Activated CD8-positive, alpha-beta memory T cell treated with anti-CD3 and anti-CD28 coated beads, Interleukin-2, amount 10 ng/mL, durations not matched to agents 7 days and 5 days (primary cell): ENCODE measurements at places on chromosomes 7 and 10. TPM values are rescaled to one million over a fixed set of nuclear protein-coding genes. Genes with fewer than 3 reads are reported as not detected.

The ETV1 gene
- total RNA-seq: 1.9 TPM

GRCh38 chr10:33955676-33956075, 621.2 kb upstream of the NRP1 start:
- H3K27me3 ChIP-seq: no peaks in the 10 kb centered on the region

- no peaks in the 10 kb centered on the region for H3K27me3 ChIP-seq
- H3K4me1 ChIP-seq: no peaks in the 10 kb centered on the region
- no peak overlapping the region for H3K4me3 ChIP-seq
- H3K36me3 ChIP-seq: no peaks in the 10 kb centered on the region
Measured at GRCh38 chr10:19891429-19891828, 75.2 kb downstream of the PLXDC2 start.

- no peak overlapping the region for H3K4me3 ChIP-seq
- no peak for DNase-seq
- peaks cover 17% of the 10 kb centered on the region for H3K4me1 ChIP-seq
- peaks cover 36% of the 10 kb centered on the region for H3K36me3 ChIP-seq
- H3K27me3 ChIP-seq: peaks cover 4% of the 10 kb centered on the region
- no peak overlapping the region for H3K27ac ChIP-seq
Measured at GRCh38 chr7:26369593-26369992, 77.9 kb downstream of the SNX10 start.

The ESYT2 gene
- total RNA-seq: 86.0 TPM

The EEPD1 gene
- total RNA-seq: 1.4 TPM

DNA sequence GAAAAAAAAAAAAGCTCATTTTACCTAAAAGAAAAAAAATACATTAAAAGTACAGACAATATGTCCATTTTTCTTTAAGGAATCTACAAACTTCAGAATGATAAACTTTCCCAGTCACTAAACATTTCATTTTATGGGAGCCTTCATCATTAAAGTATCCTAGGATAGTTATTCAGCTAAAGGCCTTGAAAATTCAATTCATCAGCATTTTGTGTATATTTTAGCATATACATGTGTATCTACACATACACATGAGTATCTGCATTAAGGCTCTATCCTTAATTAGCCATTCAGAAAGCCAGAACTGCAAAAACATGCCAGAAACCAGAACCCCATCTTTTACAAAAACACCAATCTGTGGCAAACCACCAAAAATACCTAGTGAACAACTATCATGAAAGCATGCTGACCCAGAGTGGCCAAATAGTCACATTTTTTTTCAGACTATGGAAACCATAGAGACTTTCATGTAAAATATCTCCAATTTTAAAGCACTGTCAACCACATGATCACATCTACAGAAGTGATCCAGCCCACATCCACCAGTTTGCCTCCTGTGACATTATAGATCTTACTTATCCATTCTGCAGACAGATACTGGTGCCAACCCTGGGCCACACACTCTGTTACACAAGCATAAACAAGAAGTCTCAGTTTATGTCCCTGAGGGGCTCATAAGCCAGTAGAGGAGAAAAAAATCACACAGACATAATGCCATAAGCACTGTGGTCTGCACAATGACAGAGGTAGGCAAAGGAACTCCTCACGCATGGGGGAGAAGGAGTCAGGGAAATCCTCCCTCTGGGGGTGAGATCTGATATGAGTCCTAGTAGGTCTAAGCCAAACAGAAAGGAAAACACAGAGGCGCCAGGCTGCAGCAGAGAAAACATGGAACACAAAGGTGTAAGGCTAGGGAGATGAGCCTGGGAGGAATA, 79.2 kb downstream of the SRPK2 start:
- peak; percentile 48 for DNase-seq
- H3K36me3 ChIP-seq: peaks cover 3% of the 10 kb centered on the region
- H3K27ac ChIP-seq: peak overlapping the region; percentile 65
- peaks cover 59% of the 10 kb centered on the region for H3K4me1 ChIP-seq
- no peak overlapping the region for H3K4me3 ChIP-seq

DNA sequence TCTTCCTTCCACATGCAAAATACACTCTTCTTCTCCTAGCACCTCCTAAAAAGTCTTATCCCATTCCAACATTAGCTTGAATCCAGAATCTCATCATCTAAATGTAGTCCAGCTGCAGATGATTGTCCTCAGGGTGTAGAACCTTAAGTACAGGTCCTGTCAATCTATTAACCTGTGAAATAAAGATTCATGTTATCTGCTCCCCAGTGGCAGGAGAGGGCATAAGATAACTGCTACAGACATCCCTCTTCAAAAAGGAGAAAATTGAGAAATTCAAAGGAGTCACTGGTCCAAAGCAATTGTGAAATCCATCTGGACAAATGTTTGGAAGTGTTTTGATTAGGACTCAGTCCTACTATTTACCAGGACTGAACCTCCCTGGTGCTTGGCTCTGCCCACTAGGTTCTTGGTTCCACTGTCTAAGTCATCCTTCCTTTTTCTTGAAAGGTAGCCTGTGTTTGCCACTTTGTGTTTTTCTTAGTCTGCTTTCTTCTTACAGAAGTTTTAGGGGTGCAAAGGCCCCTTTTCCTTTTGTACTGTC, 96.2 kb downstream of the ADD3 start:
- H3K4me3 ChIP-seq: no peak overlapping the region
- H3K27ac ChIP-seq: no peak overlapping the region
- H3K36me3 ChIP-seq: peaks cover 57% of the 10 kb centered on the region

The SYT15 gene
- total RNA-seq: 1.5 TPM

The CALML5 gene
- total RNA-seq: not detected

The PLXNA4 gene
- total RNA-seq: 1.2 TPM

DNA sequence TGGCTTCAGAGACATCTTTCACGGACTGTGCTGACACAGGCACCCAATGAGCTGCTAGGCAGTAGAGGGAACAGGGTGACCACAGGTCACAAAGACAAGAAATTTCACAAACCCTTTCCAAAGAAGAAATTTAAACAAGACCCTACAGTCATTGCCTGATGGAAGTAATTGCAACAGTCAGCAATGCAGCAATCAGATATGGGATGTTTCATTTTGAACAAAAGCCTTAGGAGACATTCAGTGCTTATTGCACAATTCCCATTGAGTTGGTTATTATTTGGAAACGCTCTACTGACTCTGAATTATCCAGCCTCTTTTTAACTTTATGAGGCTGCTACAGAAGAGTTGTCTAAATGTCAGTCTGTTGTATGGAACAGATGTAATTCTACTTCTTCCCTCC, 85.5 kb downstream of the ETV1 start:
- H3K4me3 ChIP-seq: no peak overlapping the region
- no peak for DNase-seq
- H3K4me1 ChIP-seq: peaks cover 16% of the 10 kb centered on the region
- no peak overlapping the region for H3K27ac ChIP-seq
- no peaks in the 10 kb centered on the region for H3K27me3 ChIP-seq
- H3K36me3 ChIP-seq: peaks cover 8% of the 10 kb centered on the region

DNA sequence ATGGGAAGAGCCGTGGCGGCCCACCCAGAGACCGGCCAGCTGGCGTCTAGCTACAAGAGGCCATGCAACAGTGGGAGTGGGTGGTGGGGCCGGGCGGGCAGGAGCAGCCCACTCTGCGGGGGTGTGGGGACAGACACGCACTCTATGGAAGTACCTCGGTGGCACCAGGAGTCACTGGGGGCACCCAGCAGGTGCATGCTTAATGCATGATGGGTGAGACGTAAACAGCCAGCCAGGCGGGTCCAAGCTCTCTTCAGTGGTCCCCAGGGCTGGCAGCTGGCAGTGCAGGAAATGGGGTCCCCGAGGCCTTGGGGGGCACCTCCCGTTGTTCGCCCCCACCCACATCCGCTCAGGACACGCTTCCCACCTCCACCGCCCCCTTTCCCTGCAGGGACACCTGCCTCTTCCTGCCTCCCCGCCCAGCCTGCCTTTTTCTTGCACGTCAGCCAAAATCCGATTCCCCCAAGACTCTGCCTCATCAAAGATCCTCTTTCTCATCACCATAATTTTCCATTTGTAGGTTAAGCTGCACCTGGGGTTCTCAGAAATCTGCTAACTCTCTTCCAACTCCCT, 22.6 kb upstream of the PSMG3 start:
- H3K27me3 ChIP-seq: peaks cover 34% of the 10 kb centered on the region
- no peak overlapping the region for H3K4me3 ChIP-seq
- no peak for DNase-seq
- no peaks in the 10 kb centered on the region for H3K36me3 ChIP-seq

DNA sequence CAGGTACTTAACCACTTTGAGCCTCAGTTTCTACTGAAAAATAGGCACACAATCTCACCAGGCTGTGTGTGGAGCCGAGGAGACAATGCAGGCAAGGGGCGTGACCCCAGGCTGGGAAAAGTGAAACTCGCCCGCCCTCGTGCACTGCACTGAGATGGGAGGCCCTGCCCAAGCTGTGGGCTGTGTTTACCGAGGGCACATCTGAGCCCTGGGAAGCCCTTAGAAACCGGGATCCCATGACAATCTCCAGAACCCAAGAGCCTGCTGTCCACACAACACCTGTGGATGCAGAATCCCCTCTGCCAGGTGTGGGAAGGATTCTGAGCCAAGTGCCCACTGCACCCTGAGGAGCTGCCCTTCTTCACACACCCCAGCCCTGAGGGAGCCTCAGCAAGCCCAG, 198.3 kb downstream of the GRID1 start:
- no peaks in the 10 kb centered on the region for H3K36me3 ChIP-seq
- peaks cover 8% of the 10 kb centered on the region for H3K27me3 ChIP-seq
- no peak overlapping the region for H3K4me3 ChIP-seq
- DNase-seq: no peak
- no peak overlapping the region for H3K27ac ChIP-seq

The CEP55 gene
- total RNA-seq: 75.6 TPM

The POLR2J2 gene
- total RNA-seq: 15.4 TPM

The ZC3HAV1L gene
- total RNA-seq: 17.9 TPM

DNA sequence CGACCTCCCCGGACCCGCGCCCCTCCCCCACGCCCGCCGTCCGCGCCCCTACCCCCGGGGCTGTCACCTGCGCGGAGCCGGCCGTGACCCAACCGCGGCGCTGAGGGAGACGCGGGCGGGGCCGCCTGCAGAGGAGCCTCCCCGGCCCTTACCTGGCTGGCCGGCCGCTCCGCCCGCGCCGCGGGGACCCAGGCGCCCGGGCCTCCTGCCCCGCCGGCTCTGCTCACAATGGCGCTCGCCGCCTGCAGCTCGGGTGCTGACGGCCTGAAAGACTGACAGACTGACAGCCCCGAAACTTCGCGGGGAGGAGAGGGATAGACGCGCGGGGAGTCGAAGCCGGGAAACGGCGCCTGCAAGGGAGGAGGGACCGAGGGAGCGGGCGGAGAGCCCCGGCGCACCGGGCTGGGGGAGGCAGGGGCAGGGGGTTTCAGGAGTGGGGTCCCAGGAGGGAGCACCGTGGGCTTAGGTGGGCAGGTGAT, 393 bp downstream of the ZNF467 start:
- H3K27me3 ChIP-seq: peaks cover 31% of the 10 kb centered on the region
- no peaks in the 10 kb centered on the region for H3K36me3 ChIP-seq
- H3K27ac ChIP-seq: no peak overlapping the region
- peak overlapping the region; percentile 20 for H3K4me3 ChIP-seq
